ENCODE measurements at places on chromosomes 16 and 17.

GRCh38 chr17:45953561-45953960 is 45.5 kb upstream of the STH start:
- DNase-seq: no peak

GRCh38 chr16:3480901-3481695 is 14.2 kb downstream of the C16orf90 start:
- DNase-seq: no peak

DNA sequence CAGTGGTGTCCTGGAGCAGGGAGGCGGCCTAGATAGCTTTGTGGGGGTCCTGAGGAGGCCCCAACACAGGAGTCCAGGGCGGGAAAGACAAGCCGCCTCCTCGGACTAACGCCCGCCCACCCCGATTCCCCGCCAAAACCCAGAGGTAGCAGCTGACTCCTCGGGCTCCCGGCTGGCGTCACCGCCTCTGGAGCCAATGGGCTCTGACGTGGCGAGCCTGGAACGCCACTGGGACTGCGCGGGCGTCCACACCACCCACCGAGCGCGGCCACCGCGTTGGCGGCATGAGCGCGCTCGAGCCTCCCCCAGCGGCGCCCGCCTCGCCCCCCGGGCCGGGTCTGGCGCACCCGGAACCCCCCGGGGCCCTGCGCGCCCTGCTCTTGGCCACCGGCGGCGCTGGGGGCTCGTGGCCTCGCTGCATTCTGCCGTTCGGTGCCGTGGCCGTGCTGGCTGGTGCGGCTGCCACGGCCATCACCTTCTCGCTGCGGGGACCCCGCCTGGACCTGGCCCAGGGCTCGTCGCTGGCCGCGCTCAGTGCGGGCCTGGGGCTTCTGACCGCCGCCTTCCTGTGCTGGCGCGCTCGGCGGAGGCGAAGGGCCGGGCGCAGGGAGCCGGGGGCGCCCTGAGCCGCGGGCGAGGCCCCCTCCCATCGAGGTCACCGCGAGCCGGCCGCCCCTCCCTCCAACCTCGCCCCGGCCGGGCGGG is 3.4 kb upstream of the NTN3 start:
- DNase-seq: peak; percentile 53

GRCh38 chr16:15716694-15717447 is 66.8 kb downstream of the NDE1 start:
- no peak for DNase-seq

GRCh38 chr16:10950393-10950792 is 6.0 kb downstream of the CLEC16A start:
- no peak for DNase-seq

DNA sequence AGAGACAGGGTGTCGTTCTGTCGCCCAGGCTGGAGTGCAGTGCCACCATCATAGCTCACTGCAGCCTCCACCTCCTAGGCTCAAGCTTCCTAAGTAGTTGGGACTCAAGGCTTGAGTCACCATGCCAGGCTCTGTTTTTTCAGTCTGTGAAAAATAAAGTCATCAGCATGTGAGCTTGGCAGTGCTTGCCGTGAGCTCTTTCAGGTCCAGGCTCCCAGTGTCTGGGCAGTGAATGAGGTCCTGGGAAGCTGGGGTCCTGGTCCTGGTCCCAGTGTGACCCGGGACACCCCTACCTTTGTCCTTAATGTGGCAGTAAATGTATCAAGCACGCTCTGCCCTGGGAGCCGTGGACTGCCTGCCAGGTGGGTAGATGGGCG is 22.9 kb upstream of the RPL13 start:
- no peak for DNase-seq

GRCh38 chr16:69799611-69800031 is 37.5 kb downstream of the WWP2 start:
- DNase-seq: no peak

- DNase-seq: no peak
These were observed 7.6 kb downstream of the PSME3IP1 start for GRCh38 chr16:57178196-57178595.

- DNase-seq: no peak
These were observed 3.7 kb downstream of the PRSS8 start for GRCh38 chr16:31131841-31132271.

DNA sequence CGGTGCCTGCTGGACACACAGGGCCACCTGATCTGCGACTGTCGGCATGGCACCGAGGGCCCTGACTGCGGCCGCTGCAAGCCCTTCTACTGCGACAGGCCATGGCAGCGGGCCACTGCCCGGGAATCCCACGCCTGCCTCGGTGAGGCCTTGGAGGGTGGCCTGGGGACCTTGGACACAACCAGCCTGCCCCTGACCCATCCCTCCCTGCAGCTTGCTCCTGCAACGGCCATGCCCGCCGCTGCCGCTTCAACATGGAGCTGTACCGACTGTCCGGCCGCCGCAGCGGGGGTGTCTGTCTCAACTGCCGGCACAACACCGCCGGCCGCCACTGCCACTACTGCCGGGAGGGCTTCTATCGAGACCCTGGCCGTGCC is 1.4 kb downstream of the NTN3 start:
- DNase-seq: no peak

DNA sequence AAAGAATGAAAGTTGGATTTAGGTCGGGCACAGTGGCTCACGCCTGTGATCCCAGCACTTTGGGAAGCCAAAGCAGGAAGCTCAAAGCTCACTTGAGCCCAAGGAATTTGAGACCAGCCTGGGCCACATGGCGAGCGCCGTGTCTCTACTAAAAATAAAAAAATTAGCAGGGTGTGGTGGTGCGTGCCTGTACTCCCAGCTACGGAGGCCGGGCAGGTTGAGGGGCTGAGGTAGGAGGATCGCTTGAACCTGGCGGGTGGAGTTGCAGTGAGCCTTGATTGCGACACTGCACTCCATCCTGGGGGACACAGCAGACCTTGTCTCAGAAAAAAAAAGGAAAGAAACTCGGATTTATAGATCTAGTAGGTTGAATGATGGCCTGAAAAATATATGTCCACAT is 37.4 kb upstream of the RPH3AL start:
- DNase-seq: no peak

DNA sequence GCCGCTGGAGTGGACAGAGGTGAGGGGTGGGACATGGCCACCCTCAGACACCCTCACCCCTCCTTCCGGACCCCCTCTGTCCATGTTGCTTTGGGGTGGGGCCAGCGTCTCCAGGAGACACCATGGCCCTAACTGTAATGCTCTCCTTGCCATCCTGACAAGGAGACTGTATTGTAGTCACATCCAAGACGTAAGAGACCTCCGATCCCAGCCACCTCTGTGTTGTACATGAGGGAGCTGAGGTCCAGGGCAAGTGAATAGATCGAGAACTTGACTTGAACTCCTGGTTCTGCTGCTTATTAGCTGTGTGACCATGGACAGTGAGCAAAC is 30.2 kb downstream of the POLR3E start:
- no peak for DNase-seq

DNA sequence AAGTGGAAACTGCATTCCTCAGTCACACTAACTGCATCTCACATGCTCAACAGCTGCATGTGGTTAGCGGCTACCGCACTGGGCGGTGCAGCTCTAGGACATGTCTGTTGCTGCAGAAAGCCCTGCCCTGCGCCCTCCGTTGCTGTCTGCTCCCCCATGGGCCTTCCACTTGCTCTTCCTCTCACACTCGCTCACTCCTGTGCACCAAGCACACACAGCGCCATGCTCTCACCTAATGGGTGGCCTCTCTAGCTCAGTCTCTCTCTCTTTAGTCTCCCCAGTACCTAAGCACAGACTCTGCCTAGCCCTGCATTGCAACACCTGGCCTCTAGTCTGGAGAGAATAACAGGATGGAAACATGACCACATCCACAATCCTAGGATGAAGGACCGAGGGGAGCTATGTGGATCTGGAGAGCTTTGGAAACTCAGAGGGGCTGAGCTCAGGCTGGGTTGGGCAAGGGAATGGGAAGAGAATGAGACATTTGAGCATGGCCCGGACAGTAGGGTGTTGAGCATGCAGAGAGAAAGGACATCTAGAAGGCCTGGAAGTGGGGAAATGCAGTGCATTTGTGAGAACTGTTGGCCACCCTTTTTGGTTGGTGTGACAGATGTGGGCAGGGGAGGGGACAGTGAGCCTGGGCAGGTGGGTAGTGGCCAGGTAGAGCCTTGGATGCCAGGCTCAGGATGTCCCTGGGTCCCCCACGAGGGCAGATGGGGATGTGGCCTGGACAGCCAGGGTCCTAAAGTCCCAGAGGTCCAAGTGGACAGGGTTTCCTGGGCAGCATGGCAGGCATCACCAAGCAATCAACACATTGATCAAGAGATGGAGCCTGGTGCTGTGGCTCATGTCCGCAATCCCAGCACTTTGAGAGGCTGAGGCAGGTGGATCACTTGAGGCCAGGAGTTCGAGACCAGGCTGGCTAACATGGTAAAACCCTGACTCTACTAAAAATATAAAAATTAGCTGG is 16.1 kb downstream of the SGCA start:
- no peak for DNase-seq

DNA sequence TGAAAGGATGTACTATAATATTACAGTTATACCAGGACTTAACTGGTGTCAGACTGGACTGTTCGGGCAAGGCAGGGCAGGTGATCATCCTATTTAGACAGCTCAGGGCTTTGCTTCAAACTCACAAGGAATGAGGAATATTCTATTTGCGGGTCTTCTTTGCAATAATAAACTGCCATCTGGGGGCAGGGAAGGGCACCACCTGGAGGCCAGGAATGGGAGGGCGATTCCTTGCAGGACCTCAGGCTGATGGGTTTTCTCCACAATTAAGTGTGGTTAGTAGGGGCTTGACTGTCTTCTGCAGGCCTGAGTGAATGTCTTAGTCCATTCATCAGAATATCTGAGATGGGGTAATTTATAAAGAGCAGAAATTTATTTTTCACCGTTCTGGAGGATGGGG is 424.1 kb downstream of the CA10 start:
- no peak for DNase-seq

- no peak for DNase-seq
These were observed 240.1 kb downstream of the MSI2 start for GRCh38 chr17:57496382-57496781.

GRCh38 chr17:72624652-72625051 is 467.8 kb downstream of the SLC39A11 start:
- DNase-seq: no peak

DNA sequence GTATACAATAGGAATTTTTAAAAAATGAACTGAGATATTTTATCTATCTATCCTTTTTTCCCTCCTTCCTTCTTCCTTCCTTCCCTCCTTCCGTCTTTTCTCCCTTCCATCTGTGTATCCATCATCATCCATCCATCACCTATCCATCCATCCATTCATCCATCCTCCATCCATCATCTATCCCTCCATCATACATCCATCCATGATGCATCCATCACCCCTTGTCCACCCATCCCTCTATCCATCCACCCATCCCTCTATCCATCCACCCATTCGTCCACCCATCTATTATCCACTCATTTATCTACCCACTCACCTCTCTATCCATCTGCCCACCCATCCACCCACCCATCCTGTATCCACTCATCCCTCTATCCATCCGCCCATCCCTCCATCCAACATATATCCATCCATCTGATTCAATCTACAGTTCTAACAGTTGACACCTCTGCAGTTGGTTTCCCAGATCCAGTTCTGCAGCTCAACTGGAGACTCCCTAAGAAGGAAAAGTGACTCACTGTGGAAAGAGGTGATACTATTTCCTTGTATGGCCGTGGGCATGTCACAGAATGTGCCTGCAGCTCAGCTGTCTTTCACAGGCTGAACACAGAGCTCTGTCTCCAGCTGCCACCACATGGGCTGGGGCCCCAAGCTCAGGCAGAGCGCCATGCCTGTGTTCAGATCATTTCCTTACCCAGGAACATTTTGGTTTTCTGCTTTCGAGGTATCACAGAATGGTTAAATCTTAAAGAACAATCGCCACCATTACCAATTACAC is 130.8 kb downstream of the XYLT1 start:
- no peak for DNase-seq

GRCh38 chr17:41792845-41793783 is 6.6 kb upstream of the JUP start:
- no peak for DNase-seq

DNA sequence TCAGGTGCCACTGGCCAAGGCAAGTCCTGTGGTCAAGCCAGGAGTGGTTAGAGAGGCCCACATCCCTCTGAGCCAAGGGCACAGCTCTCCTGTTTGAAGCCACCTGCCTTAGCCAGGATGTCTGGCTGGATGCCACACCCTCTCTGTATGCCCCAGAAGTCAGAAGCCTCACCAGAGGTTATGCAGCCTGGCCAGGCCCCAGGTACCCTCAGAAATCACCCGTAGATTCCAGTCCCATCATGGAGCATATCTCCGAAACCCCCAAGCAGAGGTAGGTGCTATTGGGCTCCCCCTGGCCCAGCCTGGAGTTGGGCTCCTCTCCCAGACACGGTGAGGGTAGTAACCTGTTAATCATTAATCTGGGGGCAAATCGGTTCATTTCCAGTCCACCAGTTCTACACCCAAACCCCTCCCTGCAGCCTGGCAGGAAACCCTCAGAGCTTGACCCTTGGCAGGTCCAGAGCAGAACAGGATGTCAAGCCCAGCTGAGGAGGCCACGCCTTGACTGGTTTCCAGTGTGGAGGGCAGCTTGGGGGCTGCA is 60.6 kb upstream of the TMEM97 start:
- DNase-seq: no peak

DNA sequence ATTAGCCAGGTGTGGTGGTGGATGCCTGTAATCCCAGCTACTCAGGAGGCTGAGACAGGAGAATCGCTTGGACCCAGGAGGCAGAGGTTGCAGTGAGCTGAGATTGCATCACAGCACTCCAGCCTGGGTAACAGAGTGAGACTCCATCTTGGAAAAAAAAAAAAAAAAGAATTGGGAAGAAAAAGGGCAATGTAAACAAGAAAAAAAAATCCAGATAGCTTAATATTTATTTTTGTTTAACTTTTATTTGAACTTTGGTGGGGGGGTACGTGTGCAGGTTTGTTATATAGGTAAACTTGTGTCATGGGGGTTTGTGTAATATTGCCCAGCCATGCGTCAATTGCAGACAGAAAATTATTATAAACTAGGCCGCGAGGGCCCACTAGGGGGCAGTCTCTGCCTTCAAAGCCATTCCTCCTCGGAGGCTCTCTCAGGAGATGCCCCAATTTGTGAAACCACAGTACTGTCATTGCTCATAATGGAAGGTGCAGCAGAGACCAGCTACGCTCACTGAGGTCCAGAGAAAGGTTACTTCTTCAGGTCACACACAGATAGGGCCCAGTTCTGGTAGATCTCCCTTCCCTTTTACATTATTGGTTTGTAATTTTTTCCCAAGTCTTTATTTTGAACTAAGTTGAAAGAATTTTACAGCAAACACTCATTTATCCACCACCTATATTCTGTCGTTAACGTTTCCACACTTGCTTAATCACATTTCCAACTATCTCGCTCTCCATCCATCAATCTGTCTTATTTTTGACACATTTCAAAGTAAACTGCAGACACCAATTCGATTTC is 206.2 kb downstream of the PRKCB start:
- DNase-seq: peak; percentile 87

- DNase-seq: no peak
These were observed 15.7 kb downstream of the MVP start for GRCh38 chr16:29835926-29836325.

Measured in activated T-cell treated with anti-CD3 and anti-CD28 coated beads, Interleukin-2, amount 50 U/mL, for 24 hours (primary cell).